SJSA1 (cell line): ENCODE measurements at places on chromosomes 1 and 21. TPM values are rescaled to one million over a fixed set of nuclear protein-coding genes. Genes with fewer than 3 reads are reported as not detected.

Gene RSPO1
- total RNA-seq: not detected in 2 replicates

Gene GNG4
- total RNA-seq: 2.3 and 4.2 TPM in 2 replicates

Gene NEXN
- 31.4 and 36.0 TPM in 2 replicates for total RNA-seq

Gene AMPD1
- total RNA-seq: not detected in 2 replicates

Gene NBPF15
- 24.6 and 30.1 TPM in 2 replicates for total RNA-seq

DNA sequence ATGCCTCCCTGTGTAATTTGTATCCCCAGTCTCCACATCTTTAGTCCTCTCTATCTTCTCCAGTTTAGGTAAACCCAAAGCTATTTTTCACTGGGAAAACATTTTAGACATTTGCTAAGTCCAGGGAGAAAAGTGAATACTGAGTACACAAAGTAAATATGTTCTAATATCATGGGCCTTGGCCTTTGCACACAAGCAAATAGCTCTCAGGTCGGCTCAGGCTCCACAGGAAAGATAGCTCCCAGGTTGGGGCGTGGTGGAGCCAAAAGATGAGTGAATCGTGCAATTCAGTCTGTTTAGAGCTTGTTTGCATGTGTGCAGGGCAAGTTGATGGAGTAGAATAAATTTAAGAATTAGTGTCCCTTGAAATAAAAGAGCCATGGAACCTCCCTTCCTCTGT, 7.9 kb downstream of the RGSL1 start:
- no peak for DNase-seq

DNA sequence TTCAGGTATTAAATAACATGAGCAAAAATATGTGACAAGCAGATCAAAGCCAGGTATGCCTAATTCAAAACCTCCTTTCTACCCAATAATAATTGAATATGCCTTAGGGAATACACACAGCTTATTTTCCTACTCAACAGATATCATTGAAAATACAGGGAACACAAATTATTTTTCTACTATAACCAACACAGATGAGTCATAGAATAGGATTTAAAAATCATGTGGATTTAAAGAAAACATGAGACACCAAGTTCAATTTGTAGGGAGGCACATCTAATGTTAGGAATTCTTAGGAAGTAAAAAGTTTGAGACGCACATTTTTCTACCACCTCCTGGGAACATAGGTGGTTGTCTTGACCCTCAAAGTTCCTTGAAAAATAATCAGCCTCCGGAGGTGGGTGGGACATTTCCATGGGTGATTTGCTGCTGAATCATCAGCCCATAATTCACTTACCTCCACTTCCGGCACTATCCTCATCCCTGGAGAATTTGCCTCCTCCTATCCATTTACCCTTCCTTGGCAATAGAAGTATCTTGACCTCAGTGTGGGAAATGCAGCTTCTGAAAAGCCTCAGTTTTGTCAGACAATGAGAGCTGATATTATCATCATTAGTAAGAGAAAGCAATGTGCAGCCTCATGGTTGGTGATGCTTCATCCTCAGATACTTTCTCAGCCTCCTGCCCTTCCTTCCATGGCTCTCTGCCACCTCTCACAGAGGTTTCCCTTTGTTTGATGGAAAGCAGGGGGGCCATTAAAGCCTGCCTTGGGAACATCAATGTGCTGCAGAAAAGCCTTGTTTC, 33.5 kb upstream of the RGS4 start:
- DNase-seq: peak; percentile 88

DNA sequence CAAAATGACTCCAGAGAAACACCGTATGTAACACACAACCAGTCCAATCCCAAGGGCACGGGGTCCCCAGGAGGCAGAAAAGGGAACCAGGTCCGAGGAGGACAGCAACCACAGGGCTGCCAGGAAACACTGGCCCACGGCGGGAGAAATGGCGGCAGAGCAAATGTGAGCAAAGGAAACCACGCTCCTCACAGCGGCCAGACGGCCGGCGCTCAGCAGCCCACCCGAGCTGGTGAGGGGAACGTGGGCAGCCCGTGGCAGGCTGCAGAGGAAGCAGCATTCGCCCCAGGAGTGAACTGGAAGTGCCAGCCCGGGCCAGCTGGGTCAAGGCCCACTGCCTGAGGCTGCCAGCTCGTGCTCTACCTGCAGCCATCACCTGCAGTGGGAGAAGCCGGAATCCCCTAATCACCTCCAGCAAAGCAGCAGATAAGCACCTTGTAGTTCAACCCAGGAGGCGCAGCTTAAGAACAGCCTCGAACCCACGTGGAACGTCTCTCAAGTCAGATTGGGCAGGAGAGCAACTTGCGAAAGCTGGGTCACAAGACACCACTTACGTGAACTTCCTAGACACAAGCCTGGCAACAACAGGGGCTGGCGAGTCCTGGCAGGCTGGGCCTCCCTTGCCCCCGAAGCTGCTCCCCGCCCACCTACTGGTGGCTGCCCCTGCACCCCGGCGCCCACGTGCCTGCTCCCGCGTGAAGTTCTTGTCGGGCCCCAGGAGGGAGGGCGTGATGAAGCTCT, 6.7 kb downstream of the SLC19A1 start:
- no peak for DNase-seq

GRCh38 chr1:161791904-161792655, 26.0 kb downstream of the ATF6 start:
- DNase-seq: no peak

- DNase-seq: no peak
Observed at GRCh38 chr21:35333831-35334618, 284.9 kb upstream of the RUNX1 start.

- DNase-seq: no peak
Observed at GRCh38 chr1:71053758-71054157, 6.1 kb upstream of the PTGER3 start.

Gene PLA2G2D
- total RNA-seq: not detected in 2 replicates

Gene RHCE
- 0.95 TPM in 1 of 2 replicates, not detected in the other for total RNA-seq

- DNase-seq: no peak
Observed at GRCh38 chr1:20183035-20183434, 2.9 kb upstream of the UBXN10 start.

GRCh38 chr1:36085686-36086526, 2.0 kb downstream of the TEKT2 start:
- no peak for DNase-seq

DNA sequence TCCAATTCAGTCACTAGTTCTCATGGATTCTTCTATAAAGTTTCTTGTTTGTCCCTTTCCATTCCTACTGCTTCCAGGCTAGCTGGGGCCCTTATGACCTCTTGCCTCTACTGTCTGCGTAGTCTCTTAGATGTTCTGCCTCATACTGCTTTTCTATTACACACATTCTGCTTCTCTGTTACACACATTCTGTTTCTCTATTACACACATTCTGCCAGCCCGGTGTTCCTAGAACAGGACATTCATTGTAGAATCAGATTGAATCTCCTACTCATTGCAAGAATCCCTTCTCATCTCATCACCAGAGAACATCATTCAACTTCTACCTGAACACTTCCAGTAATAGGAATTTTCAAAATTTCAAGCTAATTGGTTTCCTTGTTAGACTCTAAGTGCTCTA, 69.3 kb upstream of the QSOX1 start:
- DNase-seq: no peak

DNA sequence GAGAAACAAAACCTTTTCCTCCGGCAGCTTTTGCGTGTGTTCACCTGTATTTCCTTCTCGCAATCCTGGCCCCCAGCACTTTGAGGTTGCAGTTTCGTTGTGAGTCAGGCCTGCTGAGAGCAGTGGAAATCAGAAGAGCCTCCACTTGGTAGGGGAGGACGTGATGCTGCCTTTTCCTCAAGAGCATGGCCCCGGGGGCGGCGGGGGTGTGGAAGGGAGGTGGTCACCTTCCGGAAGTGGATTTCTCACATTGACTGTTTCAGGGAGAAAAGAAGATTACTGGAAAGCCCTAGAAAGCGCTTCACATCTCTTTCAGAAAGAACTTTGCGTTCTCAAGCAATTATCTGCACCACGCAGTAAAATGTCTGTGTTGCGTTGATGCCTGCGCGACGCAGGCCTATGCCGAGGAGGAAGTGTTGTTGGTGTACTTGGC, 12.2 kb upstream of the IL10 start:
- no peak for DNase-seq

GRCh38 chr1:18722270-18722669, 91.6 kb downstream of the PAX7 start:
- no peak for DNase-seq

DNA sequence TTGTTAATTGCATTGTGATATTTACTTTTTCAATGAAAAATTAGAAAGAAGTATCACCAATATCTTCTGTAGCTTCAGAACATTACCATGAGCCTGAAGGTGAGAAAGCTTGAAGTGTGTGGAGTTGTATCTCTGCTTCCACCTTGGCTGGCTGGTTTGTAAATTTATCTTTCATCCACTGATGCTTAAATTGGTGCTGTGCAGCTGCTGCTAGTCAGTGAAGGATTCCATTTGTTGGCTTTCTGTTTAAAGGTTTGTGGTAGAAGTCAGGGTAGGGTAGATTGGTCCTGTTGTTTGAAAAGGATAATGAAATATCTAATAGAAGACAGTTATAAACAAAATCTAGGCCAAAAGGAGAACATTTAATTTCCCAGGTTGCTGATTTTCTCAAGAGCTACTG, 105.7 kb downstream of the C1orf21 start:
- DNase-seq: no peak

Gene KIF26B
- total RNA-seq: 3.9 and 5.9 TPM in 2 replicates

DNA sequence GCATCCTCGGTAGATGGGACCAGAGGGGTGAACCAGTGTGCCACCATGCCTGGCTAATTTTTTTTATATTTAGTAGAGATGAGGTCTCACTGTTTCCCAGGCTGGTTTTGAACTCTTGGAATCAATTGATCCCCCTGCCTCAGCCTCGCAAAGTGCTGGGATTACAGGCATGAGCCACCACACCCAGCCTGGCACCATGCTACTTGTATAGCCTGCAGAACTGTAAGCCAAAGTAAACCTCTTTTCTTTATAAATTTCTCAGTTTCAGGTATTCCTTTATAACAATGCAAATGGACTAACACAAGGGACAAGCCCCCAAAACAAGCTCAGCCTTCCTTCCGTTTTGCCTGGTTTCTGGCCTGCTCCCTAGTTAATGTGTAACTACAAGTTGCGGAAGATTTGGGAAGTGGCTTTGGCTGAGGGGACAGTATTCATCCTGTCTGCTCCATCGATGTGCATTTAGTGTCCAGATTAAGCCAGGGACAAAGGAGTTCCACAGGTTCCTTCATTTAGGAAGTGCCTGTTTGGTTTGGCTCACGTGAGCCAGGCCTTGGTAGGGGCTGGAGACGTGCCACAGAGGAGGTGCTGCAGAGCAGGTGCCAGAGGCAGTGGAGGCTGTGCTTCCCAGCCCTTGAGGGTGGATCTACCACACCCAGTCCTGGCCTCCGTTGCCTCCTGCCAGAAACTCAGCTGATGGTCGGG, 4.4 kb downstream of the AVPR1B start:
- no peak for DNase-seq

- no peak for DNase-seq
Observed at GRCh38 chr1:46552357-46553237, 1.1 kb upstream of the KNCN start.
